HCT116 (cell line): ENCODE measurements at places on chromosomes 2 and 18. TPM values are rescaled to one million over a fixed set of nuclear protein-coding genes. Genes with fewer than 3 reads are reported as not detected.

IL36G gene
- not detected for total RNA-seq

ANKRD62 gene
- total RNA-seq: 0.34 TPM

NOSTRIN gene
- total RNA-seq: 3.1 TPM

RAPGEF4 gene
- 0.59 TPM for total RNA-seq

RPRM gene
- total RNA-seq: not detected

ALK gene
- not detected for total RNA-seq

GRCh38 chr2:46584134-46584848 lies 104.9 kb downstream of the TMEM247 start:
- no peaks in the 10 kb centered on the region for H3K36me3 ChIP-seq
- no peak overlapping the region for H3K27ac ChIP-seq
- DNase-seq: no peak
- no peak overlapping the region for H3K4me3 ChIP-seq
- H3K27me3 ChIP-seq: no peaks in the 10 kb centered on the region

- no peaks in the 10 kb centered on the region for H3K4me1 ChIP-seq
- H3K27me3 ChIP-seq: peaks cover 41% of the 10 kb centered on the region
- DNase-seq: no peak
- no peaks in the 10 kb centered on the region for H3K36me3 ChIP-seq
- H3K4me3 ChIP-seq: no peak overlapping the region
Measured at GRCh38 chr18:10680271-10680596, 154.4 kb downstream of the NAPG start.

DNA sequence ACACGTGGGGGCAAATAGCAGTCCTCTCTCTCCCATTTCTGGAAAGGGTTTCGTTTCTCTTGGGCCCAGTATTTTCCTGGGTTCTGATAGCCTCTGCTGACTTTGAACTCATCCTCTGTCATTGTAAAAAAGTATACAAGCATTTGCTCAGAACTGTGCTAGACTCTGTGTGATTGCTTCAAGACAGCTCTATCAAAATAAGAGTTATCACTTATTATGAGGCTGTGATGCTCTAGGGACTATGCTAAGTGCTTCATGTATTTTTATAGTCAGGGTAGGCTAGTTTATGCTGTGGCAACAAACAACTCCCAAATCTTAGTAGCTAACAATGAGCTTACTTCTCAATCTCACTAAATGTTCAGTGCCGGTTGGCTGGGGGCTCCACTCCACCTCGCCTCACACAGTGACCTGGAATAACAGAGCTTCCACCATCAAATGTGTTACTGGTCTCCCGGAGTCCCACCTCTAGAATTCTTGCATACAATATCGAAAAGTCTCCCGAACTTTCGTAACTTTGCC lies 110.8 kb upstream of the CDC42EP3 start:
- no peak overlapping the region for H3K27ac ChIP-seq
- no peaks in the 10 kb centered on the region for H3K27me3 ChIP-seq
- H3K4me1 ChIP-seq: peaks cover 22% of the 10 kb centered on the region
- H3K4me3 ChIP-seq: no peak overlapping the region

GRCh38 chr2:10178751-10179150 lies 56.2 kb downstream of the RRM2 start:
- DNase-seq: no peak
- H3K4me1 ChIP-seq: no peaks in the 10 kb centered on the region
- no peak overlapping the region for H3K27ac ChIP-seq
- no peak overlapping the region for H3K4me3 ChIP-seq
- no peaks in the 10 kb centered on the region for H3K36me3 ChIP-seq

DNA sequence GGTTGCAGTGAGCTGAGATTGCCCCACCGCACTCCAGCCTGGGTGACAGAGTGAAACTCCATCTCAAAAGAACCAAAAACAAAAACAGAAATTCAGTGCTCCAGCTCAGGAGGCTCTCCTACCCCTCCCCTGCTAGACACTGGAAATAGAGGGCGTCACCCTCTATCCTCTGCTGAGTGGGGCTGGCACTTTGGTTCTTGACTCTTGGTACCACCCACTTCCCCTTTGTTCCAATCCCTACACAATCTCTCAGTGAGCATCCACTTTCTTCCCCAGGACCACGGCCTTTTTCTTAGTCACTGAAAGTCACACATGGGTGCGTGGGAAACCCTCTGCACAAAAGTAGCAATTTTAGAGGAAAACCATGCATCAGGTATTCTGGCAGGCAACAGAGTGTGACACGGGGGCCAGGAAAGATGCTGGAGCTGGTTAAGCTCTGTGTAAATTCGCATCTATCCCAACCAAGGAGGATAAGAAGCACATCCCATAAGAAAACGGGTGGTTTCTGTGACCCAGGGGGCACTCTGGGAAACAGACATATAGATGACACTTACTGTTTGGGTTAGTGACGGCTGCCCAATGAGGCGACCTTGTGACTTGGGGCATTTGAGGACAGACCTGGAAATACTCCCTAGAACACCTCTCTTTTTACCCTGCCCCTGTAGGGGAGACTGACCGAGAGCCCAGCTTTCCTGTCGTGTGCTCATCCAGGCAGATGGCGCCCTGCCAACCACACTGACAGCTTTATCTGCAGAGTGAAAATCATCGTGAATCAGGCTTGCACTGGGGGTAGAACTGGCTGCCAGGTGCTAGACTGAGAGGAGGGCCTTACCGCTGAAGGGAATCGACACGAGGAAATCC lies 7.7 kb downstream of the HJURP start:
- H3K27ac ChIP-seq: no peak overlapping the region
- H3K27me3 ChIP-seq: no peaks in the 10 kb centered on the region
- no peak for DNase-seq
- H3K4me3 ChIP-seq: no peak overlapping the region

DNA sequence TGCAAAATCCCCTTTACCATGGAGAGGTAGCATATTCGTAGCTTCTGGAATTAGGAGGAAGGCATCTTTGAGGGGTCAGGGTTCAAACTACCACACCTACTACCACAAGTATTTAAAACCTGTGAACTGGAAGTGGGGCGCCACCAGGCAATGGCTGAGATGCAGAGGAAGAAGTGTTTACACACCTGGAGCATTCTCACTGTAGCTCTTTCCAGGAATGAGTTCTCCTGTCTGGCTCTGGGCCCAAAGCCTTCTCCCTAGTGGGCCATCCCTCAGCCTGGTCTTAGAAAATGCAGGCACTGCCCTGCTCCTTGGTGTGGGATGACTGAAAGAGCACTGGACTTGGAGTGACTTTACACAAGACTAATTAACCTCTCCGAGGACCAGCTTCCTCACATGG lies 30.7 kb upstream of the FOXI3 start:
- H3K4me1 ChIP-seq: peaks cover 7% of the 10 kb centered on the region; the same call in 1 of the 2 replicates
- H3K27ac ChIP-seq: no peak overlapping the region
- no peaks in the 10 kb centered on the region for H3K27me3 ChIP-seq
- H3K36me3 ChIP-seq: no peaks in the 10 kb centered on the region
- DNase-seq: no peak

DNA sequence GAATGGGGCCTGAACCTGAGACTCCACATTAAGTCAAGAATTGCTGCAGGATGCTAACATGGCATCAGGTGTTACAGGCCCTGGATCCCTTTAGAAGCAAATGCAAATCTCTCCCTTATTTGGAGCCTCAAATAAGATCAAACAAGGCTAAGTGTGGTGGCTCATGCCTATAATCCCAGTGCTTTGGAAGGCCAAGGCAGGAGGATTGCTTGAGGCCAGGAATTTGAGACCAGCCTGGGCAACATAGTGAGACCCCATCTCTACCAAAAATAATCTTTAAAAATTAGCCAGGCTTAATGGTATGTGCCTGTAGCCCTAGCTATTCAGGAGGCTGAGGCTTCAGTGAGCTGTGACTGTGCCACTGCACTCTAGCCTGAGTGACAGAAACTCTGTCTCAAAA lies 89.4 kb downstream of the DYM start:
- no peaks in the 10 kb centered on the region for H3K36me3 ChIP-seq
- no peak overlapping the region for H3K27ac ChIP-seq
- no peaks in the 10 kb centered on the region for H3K27me3 ChIP-seq
- no peak overlapping the region for H3K4me3 ChIP-seq

DNA sequence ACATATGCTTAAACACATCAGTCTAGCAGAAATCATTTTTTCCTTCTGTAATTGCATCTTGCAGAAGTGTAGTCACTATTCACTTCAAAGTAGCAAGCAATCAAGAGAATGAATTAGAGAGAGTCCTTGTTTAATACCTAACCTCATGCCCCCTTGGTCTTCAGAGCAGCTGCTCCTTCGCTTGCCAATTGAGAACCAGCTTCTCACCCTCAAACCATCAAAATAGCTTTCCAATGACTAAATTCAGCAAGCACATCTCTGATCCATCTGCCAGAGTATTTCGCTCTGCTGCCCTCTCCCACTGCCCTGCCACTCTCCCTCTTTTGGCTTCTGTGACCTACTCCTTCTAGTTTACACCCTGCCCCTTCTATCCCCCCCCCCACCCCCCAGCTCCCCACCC lies 120.7 kb upstream of the AGAP1 start:
- peaks cover 6% of the 10 kb centered on the region; the same call in 1 of the 2 replicates for H3K27me3 ChIP-seq
- no peak for DNase-seq
- H3K4me1 ChIP-seq: no peaks in the 10 kb centered on the region
- no peaks in the 10 kb centered on the region for H3K36me3 ChIP-seq
- no peak overlapping the region for H3K27ac ChIP-seq

DNA sequence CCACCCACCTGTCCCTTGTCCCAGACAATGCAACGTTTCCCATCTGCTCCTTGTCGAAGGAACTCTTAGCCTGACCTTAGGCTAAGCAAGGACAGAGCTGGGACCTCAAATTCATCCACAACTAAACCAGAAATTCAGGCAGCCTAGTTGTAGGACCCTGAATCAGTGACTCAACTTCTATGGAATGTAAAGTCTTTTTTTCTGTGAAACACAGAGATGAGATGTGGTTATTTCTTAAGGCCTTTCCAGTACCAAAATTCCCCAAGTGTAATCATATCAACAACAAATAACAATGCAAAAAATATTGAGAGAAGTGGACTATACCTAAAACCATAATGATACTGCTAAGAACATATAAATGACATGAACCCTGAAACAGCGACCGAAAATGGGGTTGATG lies 46.7 kb downstream of the EN1 start:
- no peak for DNase-seq
- H3K36me3 ChIP-seq: no peaks in the 10 kb centered on the region
- peaks cover 8% of the 10 kb centered on the region; the same call in 1 of the 2 replicates for H3K27me3 ChIP-seq
- no peaks in the 10 kb centered on the region for H3K4me1 ChIP-seq
- no peak overlapping the region for H3K27ac ChIP-seq
- no peak overlapping the region for H3K4me3 ChIP-seq

DNA sequence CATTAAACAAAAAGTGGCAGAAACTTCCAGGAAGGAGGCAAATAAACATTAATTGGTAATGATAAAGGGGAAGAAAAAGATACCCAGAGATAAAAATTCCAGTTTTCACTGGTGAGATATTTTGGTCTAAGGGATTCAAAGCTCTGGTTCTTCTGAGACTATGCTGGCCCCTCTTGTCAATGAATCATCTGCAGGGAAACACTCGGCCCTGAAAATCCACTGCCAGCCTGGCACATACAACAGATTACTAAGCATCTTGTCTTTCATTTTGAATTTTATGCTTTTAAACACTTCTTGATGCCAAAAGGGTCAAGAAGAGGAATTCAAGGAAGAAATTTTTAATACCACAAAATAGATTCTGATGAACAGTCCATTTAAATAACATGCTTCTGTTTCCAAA lies 1603.8 kb upstream of the ZEB2 start:
- no peaks in the 10 kb centered on the region for H3K4me1 ChIP-seq
- no peak overlapping the region for H3K27ac ChIP-seq
- DNase-seq: no peak
- no peak overlapping the region for H3K4me3 ChIP-seq
- H3K36me3 ChIP-seq: no peaks in the 10 kb centered on the region

GRCh38 chr2:240819126-240819857 lies 727 bp downstream of the KIF1A start:
- DNase-seq: no peak
- no peak overlapping the region for H3K27ac ChIP-seq
- H3K4me1 ChIP-seq: no peaks in the 10 kb centered on the region
